ENCODE measurements at places on chromosomes 3 and 15. TPM values are rescaled to one million over a fixed set of nuclear protein-coding genes. Genes with fewer than 3 reads are reported as not detected.

C3orf20 gene
- under 0.01 TPM for total RNA-seq

PLS1 gene
- 2.4 TPM for total RNA-seq

DNA sequence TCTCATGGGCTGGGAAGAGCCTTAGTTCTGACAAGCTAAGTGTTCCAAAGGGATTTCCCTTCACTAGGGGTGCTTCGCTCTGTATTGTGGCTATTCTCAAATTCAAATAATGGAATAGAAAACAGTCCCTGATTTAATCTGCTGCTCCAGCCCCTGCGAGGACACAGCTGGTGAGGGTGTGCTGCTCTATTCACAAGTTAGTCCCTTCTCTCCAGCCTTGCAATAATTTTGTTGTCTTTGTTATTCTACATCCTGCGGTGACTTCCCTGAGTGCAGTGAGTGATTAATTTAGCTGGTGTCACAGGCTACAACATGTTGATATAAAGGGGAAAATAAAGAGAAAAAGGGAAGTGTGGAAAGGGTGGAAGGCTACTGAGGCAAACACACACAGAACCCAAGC, 180.5 kb upstream of the VEPH1 start:
- no peak for DNase-seq

AADACL2 gene
- not detected for total RNA-seq

GRCh38 chr3:15330031-15330596, 2.3 kb downstream of the SH3BP5 start:
- peak; percentile 30 for DNase-seq

- no peak for DNase-seq
These were observed 19.0 kb downstream of the TBC1D2B start for GRCh38 chr15:78058401-78058935.

DNA sequence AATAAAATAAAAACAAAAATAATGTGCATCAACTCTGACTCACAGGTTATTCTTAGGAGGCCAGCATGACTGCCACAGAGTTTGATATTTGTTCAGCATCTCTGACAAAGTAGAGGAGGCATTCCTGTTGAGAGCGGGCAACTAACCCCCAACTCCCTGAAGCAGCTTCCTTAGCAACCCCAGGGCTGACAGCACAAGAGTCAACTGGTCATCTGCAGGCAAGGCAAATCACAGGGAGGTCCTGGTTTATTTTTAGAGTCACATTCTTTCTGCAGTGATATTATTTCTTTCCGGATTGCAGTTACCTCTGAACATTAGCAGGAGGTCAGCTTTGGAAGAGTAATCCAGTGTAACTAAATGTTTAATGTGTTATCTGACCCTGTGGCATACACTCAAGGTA, 273.0 kb downstream of the PLCL2 start:
- DNase-seq, result no peak

PLSCR5 gene
- total RNA-seq, result not detected

- no peak for DNase-seq
These were observed 17.1 kb upstream of the HEG1 start for GRCh38 chr3:125072749-125073389.

DNA sequence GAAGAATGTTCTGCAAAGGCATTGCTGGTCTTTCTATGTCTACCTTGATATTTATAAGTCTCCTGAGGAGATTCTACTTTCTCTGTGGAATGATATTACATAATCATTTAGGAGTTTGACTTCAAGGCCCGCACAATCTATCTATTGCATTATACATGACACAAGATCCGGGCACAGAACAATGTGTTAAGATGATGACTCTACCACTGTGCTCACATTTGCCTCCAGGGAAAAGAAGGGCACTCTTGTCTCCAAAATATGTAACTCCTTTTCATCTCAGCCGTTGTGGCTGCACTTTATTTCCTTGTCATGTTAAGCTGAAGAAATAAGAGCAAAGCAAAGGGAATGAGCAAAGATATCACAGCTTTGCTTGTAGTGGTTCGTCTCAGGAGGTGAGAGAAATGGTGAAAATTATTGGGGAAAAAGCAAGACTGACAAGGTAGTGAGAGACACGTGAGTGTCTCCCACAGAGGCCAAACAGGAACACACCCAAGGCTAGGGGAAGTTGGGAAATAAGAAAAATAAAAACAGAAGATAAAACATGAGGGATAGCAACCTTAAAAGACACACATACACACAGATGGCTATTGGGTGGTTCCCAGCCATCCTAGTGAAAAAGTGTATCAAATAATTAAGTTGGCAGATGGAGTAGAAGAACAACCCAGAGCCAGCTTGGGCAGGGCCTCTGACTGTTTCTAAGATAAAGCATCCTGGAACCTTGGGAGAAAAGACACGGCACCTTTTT, 184.3 kb downstream of the P3H2 start:
- no peak for DNase-seq
